ENCODE measurements at places on chromosomes 1 and 21.
A peak's percentile ranks its signal among the peaks of the same experiment; 100 is the strongest.

- no peak for DNase-seq
These were observed 26.1 kb downstream of the TOR3A start for GRCh38 chr1:179107706-179108629.

- DNase-seq = peak; percentile 86
These were observed 14.0 kb downstream of the RHBG start for GRCh38 chr1:156383023-156383422.

GRCh38 chr1:55535724-55536544 is 320.8 kb upstream of the USP24 start:
- DNase-seq = no peak

- DNase-seq = no peak
These were observed 20.5 kb downstream of the SOX13 start for GRCh38 chr1:204093421-204093717.

DNA sequence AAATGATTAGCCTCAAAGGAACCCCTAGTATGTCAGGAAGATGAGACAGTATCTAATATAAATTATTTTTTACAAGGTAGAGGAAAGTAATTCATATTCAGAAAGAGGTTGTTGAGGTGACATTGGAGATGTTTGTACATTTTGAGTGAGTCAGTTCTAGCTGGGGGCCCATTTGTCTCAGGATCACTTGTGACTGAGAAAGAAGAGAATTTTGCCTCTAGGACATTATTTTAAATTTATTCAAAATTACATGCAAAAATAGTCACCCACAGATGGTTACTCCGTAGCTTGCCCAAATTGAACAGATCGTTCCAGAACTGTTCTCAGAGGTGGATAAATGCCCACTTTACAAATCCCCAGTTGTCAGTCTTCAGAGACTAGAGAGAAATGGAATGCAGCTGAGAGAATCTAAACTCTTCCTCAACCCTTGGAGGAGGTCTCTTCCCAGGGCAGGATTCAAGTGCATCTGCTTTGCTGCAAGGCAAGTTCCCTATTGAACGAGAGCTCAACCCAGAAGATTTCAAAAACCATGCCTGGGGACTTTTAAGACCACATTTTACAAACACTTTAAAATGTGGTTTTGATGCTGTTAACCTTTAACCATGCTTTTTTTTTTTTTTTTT is 987.8 kb upstream of the ADAMTS5 start:
- no peak for DNase-seq

GRCh38 chr1:59528471-59528870 is 231.6 kb downstream of the FGGY start:
- no peak for DNase-seq

DNA sequence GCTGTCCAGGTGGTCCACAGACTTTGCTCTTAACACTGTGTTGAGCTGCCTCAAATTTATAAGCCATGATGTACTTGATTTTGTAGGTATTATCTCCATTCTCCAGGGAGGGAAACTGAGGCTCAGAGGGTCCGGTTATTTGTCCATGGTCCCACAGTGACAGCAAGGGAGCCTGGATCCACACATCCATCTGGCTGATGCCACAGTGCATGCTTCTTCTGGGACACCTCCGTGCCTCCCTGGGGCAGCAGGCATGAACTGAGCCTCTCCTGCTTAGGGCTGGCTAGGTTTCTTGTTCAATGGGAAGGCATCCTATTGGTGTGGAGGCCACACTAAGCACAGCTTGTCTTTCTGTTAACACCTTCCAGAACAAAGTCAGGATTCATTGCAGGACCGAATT is 317.3 kb downstream of the AJAP1 start:
- DNase-seq = peak; percentile 41

DNA sequence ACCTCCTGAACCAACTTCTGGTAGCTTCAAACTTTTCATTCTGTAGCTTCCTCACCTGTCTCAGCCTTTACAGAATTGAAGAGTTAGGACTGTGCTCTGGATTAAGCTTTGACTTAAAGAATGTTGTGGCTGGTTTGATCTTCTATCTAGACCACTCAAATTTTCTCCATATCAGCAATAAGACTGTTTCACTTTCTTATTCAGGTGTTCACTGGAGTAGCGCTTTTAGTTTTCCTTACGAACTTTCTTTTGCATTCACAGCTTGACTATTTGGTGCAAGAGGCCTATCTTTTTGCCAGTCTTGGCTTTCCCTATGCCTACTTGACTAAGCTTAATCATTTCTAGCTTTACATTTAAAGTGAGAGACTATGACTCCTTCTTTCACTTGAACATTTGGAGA is 31.5 kb downstream of the FGGY start:
- DNase-seq = no peak

GRCh38 chr1:212518188-212519054 is 85.7 kb downstream of the NENF start:
- no peak for DNase-seq

- DNase-seq = no peak
These were observed 8.7 kb upstream of the EXTL1 start for GRCh38 chr1:26012864-26013263.

- no peak for DNase-seq
These were observed 688.4 kb downstream of the USP25 start for GRCh38 chr21:16418226-16418625.

GRCh38 chr1:204475656-204476432 is 18.8 kb downstream of the PIK3C2B start:
- DNase-seq = no peak

DNA sequence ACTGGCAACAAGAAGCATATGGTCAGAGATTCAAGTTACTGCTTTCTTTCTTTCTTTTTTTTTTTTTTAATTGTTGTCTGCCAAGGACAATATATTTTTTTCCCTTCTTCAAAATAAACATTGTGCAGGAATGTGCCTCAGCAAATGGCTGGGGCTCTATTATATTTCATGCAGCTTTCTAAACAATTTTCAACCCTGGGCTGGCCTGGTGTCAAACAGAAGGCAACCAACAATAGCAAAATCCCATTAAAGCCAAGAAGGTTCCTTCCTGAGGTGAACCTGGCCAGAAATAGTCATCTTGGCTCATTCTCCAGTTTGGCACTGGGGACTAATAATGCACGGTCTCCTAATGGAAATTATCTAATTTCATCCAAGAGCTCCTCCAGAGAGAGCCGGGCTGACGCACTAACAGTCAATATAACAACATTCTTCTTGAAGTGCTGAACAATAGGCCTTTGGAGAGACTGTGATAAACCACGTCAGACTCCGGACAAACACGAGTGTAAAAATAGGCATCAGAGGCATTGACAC is 35.7 kb upstream of the HLX start:
- no peak for DNase-seq

- DNase-seq = no peak
These were observed 51.2 kb downstream of the DIP2A start for GRCh38 chr21:46509741-46510502.

- DNase-seq = no peak
These were observed 39.6 kb upstream of the CDC42BPA start for GRCh38 chr1:227357927-227358302.

All from activated effector memory CD4-positive, alpha-beta T cell treated with anti-CD3 and anti-CD28 coated beads, Interleukin-2, amount 50 U/mL, for 16 hours (primary cell).